Activated CD8-positive, alpha-beta memory T cell treated with anti-CD3 and anti-CD28 coated beads for 24 hours (primary cell): ENCODE measurements at places on chromosomes 12 and 14.

DNA sequence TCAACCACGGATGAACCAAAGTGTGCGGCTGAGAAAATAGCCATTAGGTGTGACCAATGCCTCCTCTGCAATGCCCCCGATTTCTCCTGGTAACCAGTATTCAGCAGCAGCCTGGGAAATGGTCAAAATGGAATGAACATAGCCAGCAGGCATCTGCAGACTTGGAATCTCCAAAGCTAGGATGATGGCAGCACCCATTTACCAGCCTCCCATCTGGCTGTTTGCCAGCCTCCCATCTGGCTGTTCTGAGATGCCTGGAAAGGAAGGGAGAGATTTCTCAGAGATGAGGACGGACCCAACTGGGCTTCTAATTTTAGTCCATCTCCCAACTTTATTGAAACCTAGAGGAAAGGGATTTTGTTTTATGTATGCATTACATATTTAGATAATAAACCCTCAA lies 16.2 kb downstream of the CLMN start:
- DNase-seq = no peak

DNA sequence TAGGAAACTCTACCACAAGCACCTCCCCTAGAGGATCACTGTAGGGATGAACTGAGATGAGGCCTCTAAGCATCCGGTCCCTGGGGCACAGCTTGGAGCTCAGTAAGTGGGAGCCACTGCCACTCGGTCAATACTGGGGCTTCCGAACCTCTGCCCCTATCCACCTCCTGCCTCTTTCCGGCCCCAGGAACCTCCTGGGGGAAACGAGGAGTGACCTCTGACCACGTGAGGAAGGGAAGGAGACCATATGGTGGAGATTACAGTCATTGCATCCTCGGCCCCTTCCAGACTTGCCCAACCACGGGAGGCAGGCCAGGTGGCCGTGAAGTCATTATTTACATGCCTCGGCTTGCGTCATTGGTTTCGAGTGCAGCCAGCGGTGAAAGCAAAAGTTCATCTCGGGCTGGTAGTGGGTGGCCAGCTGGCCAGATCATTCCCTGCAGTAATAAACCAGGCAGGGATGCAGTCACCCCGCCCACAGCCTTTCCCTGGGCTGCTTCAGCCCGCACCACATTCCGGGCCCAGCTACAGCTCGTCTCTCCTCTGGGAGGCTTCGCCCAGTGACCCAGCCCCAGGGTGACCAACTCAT lies 65.4 kb downstream of the C14orf132 start:
- no peak for DNase-seq

- DNase-seq = no peak
These were observed 99.7 kb downstream of the RFLNA start for GRCh38 chr12:124394462-124395128.

DNA sequence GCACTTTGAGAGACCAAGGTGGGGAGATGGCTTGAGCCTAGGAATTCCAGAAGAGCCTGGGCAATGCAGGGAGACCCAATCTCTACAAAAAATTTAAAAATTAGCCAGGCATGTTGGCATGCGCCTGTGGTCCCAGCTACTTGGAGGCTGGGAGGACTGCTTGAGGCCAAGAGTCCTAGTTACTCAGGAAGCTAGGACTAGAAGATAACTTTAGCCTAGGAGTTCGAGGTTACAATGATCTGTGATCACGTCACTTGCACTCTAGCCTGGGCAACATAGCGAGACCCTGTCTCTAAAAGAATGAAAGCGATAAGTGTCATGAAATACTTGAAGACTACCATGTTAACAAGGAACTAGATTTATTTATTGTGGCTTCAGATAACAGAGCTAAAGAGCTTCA lies 3.5 kb downstream of the ATF7 start:
- DNase-seq = no peak

- no peak for DNase-seq
These were observed 1.6 kb upstream of the NUMB start for GRCh38 chr14:73459959-73460358.

- no peak for DNase-seq
These were observed 34.2 kb downstream of the ATP2B1 start for GRCh38 chr12:89674326-89674942.

DNA sequence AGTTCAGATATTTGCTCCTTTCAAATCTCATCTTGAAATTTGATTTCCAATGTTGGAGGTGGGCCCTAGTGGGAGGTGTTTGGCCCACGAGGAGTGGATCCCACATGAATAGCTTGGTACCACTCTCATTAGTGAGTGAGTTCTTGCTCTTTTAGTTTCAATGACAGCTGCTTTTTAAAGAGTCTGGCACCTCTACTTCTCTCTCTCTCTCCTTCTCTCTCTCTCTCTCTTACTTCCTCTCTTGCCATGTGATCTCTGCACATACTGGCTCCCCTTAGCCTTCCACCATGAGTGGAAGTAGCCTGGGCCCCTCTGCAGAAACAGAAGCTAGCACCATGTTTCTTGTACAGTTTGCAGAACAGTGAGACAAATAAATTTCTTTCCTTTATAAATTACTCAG lies 25.1 kb downstream of the GPR65 start:
- no peak for DNase-seq

GRCh38 chr12:16062611-16063010 lies 151.5 kb downstream of the DERA start:
- DNase-seq = no peak

- DNase-seq = no peak
These were observed 264.0 kb upstream of the FAR2 start for GRCh38 chr12:28884904-28885679.

- DNase-seq = no peak
These were observed 195.3 kb upstream of the IGF1 start for GRCh38 chr12:102675672-102676071.

GRCh38 chr14:93962701-93963601 lies 13.4 kb downstream of the ASB2 start:
- peak; percentile 84 for DNase-seq

- no peak for DNase-seq
These were observed 29.3 kb downstream of the ZCRB1 start for GRCh38 chr12:42296503-42297109.

DNA sequence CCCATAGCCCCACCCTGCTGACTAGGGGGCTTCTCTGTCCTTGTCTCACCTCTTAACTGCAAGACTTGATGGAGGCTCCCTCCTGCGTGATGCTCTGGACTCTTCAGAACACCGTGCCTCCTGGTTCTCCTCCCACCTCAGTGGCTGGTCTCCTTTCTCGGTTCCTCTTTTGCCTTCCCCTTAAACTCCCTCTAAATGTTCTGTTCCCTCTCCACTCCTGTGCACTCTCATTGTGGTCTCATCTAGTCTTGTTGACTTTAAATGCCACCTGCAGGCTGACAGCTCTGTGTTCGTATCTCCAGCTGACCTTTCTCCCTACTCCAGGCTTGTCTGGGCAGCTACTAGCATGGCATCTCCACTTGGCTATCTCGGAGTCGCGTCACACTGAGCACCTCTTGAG lies 28.3 kb downstream of the DYNC1H1 start:
- DNase-seq = no peak

DNA sequence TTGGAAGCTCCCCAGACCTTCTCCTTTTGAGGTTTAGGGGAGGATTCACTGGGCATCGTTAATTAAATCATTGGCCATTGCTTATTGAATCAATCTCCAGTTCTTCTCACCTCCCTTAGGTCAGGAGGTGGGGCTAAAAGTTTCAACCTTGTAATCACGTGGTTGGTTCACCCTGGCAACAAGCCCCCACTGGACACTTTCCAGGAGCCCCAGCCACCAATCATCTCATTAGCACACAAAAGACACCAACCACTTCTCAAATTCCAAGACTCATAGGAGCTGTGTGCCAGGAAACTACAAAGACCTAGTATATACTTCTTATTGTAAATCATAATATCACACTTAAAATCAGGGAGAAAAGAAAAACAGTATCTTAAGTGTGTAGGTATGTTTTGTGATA lies 94.6 kb upstream of the PLEKHA5 start:
- DNase-seq = no peak

DNA sequence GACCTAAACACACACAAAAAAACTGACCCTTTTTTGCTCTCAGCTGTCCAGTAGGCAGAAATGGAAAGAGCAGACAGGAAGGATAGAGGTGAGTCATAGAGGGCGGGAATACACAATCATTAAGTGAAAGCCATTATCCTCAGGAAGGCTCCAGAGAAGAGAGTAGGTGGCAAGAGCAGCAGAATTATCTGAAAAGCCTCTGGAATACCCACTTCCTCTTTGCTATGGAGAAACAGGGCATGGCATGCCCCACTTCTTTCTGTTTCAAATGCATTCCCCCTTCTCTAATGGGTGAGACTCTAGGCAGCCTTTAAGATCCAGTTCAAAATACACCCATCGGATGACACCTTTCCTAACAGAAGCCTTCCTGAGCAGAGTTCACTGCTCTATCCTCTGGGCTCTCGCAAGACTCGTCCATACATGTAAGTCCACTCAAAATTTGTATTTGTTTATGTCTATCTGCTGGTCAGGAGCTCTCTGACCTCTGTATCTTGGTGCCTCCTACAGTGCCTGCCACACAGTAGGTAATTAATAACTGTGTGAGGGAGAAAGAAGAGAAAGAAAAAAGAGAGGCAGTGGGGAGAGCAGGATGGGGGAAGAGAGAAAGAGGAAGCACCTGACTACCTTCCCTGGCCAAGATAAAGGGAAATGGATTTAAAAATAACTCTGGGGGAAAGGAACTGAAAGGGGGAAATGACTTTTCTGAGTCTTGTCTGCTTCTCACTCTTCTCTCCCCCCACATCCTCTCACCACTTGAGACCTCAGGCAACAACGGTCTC lies 8.5 kb downstream of the KLHL33 start:
- DNase-seq = no peak

- DNase-seq = peak; percentile 78
These were observed 594 bp downstream of the ZCCHC8 start for GRCh38 chr12:122499991-122500684.

DNA sequence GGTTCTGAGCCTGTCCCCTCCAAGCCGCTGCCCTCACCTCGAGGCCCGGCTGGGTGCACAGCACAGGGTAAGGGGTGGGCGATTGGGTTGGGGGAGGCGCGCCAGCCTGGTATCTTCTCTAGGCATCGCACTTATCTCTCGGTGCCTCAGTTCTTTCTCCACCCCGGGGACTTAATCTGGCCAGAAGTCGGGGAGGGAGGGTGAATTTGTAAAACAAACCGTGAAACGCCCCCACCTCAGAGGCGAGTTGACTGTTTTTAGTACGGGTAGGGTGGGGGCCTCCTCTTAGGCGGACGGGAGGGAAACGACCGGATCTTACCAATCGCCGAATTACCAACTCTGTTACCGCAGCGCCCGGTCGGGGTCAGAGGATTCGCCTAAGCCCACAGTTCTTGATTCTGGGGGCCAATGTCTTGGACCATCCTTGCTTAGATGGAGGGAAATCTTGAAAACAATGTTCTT lies 1.4 kb upstream of the TBX3 start:
- DNase-seq = no peak

- DNase-seq = peak; percentile 68
These were observed 114.7 kb downstream of the SLC8A3 start for GRCh38 chr14:70073924-70074566.

- DNase-seq = peak; percentile 82
These were observed 40.6 kb downstream of the SLC15A4 start for GRCh38 chr12:128783129-128783574.

GRCh38 chr12:77087427-77087826 lies 22.1 kb upstream of the E2F7 start:
- DNase-seq = no peak

DNA sequence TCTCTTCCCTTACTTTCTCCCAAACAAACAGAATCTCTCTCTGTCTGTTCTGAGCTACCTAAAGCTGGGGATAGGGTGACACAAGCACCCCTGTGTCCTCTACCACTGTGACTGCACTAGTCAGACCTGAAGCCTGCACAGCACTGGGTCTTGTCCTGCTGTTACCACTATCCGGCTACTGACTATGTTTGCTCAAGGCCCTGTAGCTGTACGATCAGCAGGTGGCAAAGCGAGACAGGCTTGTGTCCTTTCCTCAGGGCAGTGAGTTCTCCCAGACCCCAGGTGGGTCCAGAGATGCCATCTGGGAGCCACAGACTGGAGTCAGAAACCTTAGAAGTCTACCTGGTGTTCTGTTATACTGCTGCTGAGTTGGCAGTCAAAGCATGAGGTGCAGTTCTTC lies 116.4 kb downstream of the NUBPL start:
- no peak for DNase-seq

DNA sequence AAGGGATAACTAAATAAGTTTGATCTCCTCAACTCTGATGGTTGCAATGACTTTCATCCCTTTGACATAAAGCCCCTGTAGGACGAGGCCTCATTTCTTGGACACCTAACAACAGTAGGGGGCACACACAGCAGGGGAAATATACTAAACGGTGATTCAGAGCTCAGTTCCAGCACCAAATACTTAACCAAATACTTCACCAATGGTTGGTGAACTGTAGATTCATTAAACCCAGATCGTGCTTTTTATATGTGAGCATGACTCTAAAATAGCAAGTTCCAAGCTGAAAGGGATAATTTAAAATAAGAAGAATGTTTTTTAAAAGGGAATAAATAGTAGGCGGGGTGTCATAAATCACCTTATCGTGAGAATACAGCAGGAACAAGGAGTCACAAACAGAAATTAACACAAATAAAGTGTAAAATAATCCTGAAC lies 53.2 kb downstream of the ATG2B start:
- DNase-seq = no peak

GRCh38 chr12:57461276-57461916 lies 1.8 kb downstream of the GLI1 start:
- DNase-seq = peak; percentile 73

GRCh38 chr14:99852578-99852977 lies 59.4 kb downstream of the EML1 start:
- no peak for DNase-seq

GRCh38 chr12:643475-644302 lies 19.6 kb downstream of the NINJ2 start:
- DNase-seq = no peak

DNA sequence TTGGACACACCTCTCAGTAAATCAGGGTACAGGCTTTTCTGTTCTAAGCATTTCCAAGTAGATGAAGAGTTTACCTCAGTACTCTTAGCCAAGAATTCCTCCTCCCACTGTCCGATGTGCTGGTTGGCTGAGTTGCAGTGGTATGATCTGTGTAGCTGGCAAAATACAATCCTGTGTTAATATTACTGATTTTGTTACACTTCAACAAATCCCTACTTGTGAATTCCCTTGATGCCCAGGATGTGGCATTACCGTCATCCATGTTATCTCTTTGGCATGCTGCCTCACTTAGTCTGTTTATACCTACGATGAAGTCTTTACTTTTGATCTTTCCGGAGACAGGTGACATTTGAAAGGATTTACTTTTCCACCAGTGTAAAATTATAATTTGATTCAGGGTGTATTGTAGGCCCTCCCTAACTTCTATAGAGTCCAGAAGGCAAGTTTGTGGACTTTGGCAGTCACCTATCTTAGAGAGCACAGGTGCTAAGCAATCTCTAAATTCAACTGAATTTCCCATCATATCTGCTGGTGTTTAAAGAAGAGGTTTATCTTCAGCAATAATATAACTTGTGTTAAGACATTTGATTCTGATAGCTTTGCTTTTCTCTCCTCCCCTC lies 10.1 kb downstream of the CCDC196 start:
- DNase-seq = no peak
